Fibroblast of skin of right biceps (primary cell): ENCODE measurements at places on chromosomes 11 and 22.

DNA sequence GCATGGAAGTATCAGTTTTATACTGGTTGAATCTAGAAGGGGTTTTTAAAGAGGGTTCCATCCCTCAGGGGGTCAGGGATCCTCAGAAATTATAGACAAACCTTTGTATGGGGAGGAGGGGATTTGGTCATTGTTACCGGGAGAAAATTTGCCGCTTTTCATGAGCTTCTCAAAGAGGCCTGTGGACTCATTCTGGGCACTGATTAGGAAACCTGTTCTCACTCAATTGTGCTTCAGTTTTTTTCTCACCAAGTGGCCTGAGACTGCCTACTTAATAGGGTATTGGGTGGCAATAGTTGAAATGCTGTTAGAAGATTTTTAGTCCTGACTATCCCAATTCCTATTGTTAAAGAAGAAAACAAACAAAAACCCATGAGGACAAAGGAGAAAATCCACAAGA, 14.0 kb downstream of the MPEG1 start:
- no peak for DNase-seq

DNA sequence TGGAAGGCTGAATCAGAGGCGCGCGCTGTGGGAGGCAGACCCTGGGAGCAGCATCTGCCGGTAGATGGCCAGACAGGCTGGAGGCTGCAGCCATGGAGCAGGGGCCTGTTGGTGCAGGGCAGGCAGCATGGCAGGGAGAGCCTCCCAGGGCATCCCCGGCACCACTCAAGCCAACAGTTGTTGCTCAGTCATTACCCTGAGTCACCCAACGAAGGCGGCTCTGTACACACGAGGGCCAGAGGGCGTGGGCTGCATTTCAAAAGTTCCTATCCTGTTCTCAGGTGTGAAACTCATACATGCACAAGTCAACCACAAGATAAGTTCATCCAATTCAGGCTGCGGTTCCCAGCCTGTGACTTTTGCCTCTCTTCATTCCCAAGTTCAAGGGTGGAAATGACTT, 2.6 kb downstream of the ANO1 start:
- DNase-seq: no peak

DNA sequence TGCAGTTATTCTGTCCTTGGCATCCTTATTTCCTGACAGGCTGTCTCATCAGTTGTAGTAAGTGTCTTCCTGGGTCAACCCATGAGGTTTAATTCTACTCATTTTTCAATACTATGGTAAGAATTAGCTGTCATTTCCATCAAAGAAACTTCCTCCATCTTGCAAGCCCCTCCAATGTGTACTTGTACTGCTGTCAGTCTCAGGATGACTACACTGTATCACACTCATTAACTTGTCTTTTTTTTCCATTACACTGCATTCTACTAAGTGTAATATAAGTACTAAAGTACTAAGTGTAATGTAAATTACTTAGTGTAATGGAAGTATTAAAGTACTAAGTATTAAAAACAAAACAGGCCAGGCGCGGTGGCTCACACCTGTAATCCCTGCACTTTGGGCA, 102.8 kb downstream of the CWF19L2 start:
- DNase-seq: no peak

DNA sequence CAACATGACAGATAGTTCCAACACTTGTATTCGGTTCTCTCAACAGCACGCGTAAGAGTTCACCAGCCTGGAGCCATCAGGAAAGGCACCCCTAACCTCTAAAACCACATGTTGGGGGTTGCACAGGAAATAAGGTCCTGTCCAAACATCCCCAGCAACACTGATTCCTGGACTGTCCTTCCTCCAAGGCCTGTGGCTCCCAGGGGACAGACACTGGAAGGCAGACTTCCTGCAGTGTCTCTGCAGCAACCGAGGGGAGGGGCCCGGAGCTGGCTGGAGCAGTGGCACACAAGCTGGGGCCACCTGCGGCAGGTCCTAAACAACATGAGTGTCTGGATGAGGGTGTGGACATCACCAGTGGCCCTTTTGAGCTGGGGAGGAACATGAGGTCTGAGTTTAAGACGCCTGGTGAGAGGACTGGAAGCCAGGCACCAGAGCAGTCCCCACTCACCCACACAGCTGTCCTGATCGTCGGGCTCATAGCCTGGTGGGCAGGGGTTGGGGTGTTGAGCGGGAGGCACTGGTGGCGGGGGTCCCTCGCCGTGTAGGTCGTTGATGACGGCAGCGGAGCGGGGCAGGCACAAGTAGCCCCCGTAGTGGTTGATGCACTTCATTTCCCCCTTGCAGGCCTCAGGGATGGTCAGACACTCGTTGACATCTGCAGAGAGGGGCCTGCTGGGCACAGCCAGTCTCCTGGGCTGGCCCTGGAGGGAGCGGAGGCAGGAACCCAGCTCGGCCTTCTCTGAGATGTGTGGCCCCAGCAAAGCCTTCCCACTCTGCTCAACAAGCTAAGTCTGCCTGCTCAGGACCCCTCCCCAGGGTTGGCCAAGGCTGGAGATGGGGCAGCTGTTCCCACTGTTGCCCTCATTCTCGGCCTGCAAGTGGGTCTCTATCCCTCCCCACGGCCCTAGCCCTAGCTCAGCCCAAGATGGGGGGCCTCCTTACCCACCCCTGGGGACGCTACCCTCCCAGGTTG, 1.6 kb downstream of the EFEMP2 start:
- DNase-seq: no peak

DNA sequence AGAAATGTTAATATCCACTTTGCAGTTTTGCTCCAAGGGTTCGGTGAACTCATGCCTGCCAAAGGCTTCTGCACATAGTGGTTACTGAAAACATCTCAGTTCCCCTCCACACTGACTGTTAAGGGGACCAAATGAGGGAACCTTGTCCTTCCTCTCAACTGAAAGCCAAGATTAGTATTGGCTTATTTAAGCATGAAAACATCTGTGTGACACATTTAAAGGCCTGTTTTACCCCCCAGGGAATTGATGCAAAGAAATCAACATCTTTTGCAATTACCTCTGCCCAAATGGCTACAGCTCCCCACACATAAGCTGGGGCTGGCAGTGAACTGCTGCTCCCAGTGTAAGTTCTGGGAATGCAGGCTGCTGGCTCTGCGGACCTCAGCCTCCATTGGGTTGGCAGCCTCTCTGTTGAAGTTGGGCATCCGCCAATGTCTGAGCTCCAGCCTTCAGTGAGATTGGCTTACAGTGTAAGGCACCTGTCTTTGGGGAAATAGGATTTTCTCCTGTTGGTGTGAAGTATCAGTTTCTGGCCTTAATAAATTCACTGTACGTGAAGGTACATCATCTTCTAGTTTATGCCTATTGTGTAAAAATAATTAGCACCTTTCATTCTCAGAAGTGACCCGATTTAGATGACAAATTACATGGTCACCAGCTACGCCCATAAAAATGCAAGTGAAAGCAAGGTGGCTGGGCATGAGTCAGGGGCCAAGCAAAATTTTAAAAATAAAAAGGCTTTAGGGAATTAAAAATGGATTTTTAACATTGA, 213.4 kb upstream of the SYN3 start:
- DNase-seq: peak; percentile 14

DNA sequence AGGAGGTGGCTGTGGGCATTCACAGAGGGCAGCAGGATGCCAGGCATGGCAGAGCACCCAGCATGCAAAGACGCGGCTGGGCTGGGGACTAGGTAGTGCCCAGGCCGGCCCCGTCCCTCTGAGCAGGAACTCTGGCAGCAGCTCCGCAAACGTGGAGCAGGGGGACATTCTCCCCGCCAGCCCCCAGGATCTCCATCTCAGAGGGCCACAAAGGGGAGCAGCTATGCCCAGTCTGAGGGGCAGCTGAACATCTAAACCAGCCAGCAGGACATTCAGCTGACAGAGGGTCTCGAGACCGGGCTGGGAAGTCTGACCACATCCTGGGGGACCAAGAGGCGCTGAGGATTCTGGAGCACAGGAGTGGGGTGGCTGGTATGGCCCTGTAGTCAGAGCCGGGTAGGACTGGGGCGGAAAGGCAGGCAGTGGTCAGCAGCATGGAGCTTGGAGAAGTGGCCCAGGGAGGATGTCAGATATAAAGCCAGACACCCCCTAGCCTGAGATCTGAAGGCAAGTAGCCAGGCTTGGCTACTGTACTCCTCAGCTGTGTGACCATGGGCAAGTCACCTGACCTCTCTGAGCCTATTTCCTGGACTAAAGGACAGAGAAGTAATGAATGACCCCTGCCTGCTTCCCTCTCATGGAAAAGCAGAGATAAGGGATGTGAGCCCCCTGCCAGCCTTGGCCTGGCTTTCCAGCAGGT, 10.2 kb downstream of the PMM1 start:
- DNase-seq: no peak

- DNase-seq: no peak
Measured at GRCh38 chr11:7563281-7563680, 49.5 kb downstream of the PPFIBP2 start.

- no peak for DNase-seq
Measured at GRCh38 chr11:19351426-19351825, 110.7 kb upstream of the E2F8 start.

DNA sequence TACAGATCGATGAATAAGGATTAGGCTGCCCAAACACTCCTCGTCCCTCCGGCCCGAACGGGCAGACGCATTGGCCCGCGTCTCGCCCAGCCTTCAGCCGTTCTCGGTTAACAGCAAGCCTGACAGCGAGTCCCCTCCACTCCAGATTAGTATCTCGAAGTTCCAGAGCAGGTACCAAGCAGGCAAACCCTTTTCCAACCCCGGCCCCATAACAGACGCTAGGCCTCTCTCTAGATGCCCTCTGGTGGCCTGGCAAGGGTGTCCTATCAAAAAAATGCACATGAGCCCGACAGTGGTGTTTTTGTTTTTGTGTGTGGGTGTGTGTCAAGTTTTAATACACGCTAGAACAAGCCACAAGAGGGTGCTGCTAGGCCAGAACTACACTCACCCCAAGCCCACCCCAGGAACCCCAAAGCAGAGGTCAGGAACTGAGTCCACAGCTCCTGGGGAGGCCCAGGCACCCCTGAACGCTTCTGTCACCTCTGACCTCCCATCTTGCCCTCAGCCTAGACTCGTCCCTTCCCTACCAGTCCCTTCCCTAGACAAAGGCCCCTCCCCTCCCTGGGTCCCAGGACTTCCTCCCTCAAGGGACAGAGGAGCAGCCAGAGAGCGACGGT, 658 bp upstream of the ARFGAP2 start:
- DNase-seq: peak; percentile 82

DNA sequence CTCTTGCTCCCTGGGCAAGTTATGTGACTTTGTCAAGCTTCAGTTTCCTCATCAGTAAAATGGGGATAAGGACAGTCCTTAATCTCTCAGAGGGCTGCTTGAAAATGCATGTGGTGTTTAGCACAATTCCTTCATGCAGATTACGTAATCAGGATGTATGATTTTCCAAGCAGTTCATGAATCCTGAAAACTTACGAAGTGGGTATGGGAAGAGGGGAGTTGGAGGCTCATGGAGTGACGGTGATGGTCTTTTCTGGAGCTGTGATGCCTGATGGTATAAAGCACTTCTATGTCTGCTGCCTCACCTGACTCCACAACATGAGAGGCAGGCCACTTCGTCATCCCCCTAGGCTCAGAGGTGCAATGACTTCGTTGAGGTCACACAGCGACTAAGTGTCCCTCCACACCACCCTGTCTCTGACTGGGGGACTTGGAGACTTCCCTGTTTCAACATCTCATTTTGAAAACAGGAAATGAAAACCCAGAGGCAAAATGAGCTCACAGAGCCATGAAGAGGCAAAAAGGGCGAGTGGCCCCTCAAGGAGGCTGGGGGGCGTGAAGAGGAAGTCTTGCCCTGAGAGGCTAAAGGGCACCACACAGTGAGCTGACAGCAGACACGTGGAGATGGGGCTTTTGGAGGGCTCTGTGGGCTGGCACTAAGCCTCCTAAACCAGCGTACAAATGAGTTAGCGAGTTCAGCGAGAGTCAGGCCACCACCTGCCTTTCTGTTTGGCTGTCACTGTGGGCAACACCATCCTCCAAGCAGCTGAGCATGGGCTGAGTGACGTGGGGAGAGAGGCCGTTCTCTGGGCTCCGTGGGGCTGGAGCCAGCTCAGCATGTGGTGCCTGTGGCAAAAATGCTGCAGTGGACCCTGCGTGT, 10.1 kb downstream of the MCM5 start:
- no peak for DNase-seq

- no peak for DNase-seq
Measured at GRCh38 chr22:30357236-30357570, 396 bp downstream of the CCDC157 start.

DNA sequence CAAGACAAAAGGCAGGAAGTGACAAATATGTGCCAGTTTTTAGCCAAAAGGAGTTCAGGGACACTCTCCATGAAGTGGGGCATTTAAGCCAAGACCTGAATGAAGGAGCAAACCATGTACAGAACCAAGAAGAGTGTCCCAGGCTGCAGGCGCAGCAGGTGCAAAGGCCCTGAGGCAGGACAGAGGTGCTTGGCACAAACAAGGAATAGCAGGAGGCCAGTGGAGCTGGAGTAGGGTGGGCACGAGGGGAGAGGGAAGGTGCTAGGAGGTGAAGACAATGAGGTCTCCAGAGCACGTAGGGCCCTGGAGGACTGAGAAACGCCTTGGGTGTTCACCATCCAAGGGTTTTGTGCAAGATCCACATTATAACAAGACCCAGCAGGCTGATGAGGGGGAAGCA, 474.1 kb downstream of the MN1 start:
- no peak for DNase-seq

DNA sequence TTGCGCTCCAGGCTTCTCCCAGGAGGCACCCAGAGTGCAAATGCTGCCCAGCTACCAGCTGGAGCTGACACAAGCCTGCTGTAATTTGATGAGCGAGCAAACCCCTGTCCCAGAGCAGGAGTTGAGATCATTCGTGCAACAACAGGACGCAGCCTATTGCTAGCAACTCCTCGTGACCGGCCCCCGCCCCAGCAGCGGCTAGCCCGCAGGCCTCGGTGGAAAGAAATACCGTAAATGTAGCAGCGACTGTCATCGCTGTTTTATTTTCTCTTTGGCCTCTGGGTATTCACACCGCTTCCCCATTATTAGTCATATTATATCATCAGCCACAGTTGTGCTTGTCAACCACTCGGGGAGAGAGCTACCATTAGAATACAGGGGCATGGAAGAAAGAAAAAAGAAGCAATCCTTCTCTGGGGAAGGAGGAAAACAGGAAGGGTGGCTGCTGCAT, 59.2 kb upstream of the ATXN10 start:
- peak; percentile 77 for DNase-seq

- DNase-seq: no peak
Measured at GRCh38 chr11:34583818-34584217, 37.1 kb upstream of the EHF start.

DNA sequence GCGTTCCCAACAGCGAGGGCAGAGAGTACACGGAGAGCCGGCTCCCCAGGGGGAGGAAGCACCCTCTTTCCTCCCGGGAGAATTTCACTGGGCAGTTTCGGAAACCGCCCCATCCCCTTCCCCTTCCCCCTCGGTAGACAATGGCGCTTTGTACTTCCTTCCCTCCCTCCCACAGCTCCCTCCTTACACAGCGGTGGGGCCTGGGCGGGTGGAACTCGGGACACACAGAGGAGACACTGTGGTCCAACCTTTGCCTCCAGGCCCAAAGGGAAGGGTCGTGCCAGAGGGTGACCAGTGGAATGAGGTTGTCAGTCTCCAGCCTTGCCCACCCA, 4.3 kb downstream of the SMTN start:
- DNase-seq: no peak
